ENCODE measurements at places on chromosomes 16 and 17. TPM values are rescaled to one million over a fixed set of nuclear protein-coding genes. Genes with fewer than 3 reads are reported as not detected.

Gene OR1E2
- total RNA-seq: not detected

Gene ATMIN
- 22.9 TPM for total RNA-seq

Gene OTOA
- total RNA-seq: 0.09 TPM

Gene NPIPB2
- total RNA-seq: 4.0 TPM

Gene LITAFD
- not detected for total RNA-seq

Gene GNG13
- total RNA-seq: not detected

Gene GPR142
- total RNA-seq: not detected

Gene PRSS27
- total RNA-seq: 0.28 TPM

Gene HOXB1
- total RNA-seq: not detected

Gene TM4SF5
- not detected for total RNA-seq

Gene TLCD3B
- total RNA-seq: 0.09 TPM

Gene KRTAP3-2
- total RNA-seq: not detected

Gene SRCIN1
- total RNA-seq: under 0.01 TPM

Gene SMIM36
- total RNA-seq: not detected

Gene CSH1
- not detected for total RNA-seq

Gene GH1
- total RNA-seq: not detected

Gene MEFV
- under 0.01 TPM for total RNA-seq

Gene SP6
- total RNA-seq: 0.66 TPM

Gene ASGR1
- 9.2 TPM for total RNA-seq

Gene ADAD2
- total RNA-seq: 0.18 TPM

Gene LDHD
- 1.4 TPM for total RNA-seq

Gene MGRN1
- total RNA-seq: 17.9 TPM

Gene GAS7
- total RNA-seq: not detected

Measured in endothelial cell of coronary artery (primary cell).